ENCODE measurements at places on chromosomes 3 and 15.

DNA sequence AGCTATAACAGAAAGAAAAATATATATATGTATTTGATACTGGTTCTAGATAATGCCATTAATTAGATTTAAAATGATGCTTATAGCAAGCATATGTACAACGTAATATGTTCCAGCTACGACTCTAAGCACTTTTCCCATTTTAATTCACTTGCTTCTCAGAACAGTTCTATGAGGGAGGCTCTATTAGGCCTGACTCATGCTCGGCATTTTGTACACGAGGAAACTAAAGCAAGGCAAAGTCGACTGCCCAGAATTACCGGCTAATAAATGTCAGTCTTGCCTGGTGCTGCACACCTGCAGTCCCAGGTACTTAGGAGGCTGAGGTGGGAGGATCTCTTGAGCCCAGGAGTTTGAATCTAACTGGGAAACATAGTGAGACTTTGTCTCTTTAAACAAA, 106.0 kb downstream of the PTPRG start:
- DNase-seq, result no peak

GRCh38 chr15:63061975-63062374, 19.4 kb downstream of the TPM1 start:
- no peak for DNase-seq

- no peak for DNase-seq
Measured at GRCh38 chr3:3141939-3142338, 15.2 kb downstream of the TRNT1 start.

GRCh38 chr3:48660800-48661400, 1.8 kb downstream of the CELSR3 start:
- DNase-seq, result no peak

DNA sequence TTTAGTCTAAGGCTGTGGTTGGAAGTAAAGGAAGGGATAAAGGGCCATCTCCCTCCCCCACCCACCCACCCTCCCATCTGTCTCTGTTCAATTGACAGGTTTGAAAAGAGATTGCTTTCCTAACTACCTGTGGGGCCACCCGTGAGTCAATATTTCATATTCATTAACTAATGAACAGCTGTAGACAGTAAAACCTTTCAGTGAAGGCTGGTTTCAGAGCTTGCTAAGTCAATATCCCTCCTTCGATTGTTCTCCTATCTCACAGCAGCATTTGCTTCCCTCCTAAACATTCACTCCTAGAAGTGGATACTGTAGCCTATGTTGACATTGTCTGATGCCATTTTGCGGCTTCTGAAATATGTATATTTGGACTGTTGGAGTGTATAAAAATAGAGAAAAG, 85.9 kb upstream of the SYNPR start:
- DNase-seq, result no peak

GRCh38 chr3:11532931-11533391, 110.8 kb downstream of the VGLL4 start:
- DNase-seq, result no peak
